Fibroblast of lung (primary cell): ENCODE measurements at places on chromosomes 12 and 14. TPM values are rescaled to one million over a fixed set of nuclear protein-coding genes. Genes with fewer than 3 reads are reported as not detected.

Gene SETD1B
- 2.1 and 3.5 TPM in 2 replicates for total RNA-seq

Gene RTL1
- not detected in 2 replicates for total RNA-seq

Gene CCDC177
- not detected in 2 replicates for total RNA-seq

Gene SDR9C7
- total RNA-seq, result not detected in 2 replicates

Gene IL22
- total RNA-seq, result not detected in 2 replicates

Gene ARMH4
- 3.6 and 6.3 TPM in 2 replicates for total RNA-seq

Gene SRGAP1
- total RNA-seq, result 17.5 and 30.2 TPM in 2 replicates

Gene PTPRB
- total RNA-seq, result 0.66 and 0.77 TPM in 2 replicates

Gene EPS8
- 71.4 and 108 TPM in 2 replicates for total RNA-seq

Gene NEUROD4
- not detected in 2 replicates for total RNA-seq

Gene DIO3
- 0.17 and 1.0 TPM in 2 replicates for total RNA-seq

Gene PAPLN
- total RNA-seq, result 6.9 and 9.5 TPM in 2 replicates

Gene TMEM132C
- total RNA-seq, result under 0.01 TPM in 1 of 2 replicates, not detected in the other

Gene STX2
- 35.2 and 40.6 TPM in 2 replicates for total RNA-seq

Gene ERP27
- total RNA-seq, result 0.17 TPM in 1 of 2 replicates, not detected in the other

Gene B4GALNT3
- not detected in 2 replicates for total RNA-seq

Gene DDX55
- total RNA-seq, result 13.9 and 14.9 TPM in 2 replicates

Gene SIX1
- 1.8 and 8.3 TPM in 2 replicates for total RNA-seq

GRCh38 chr12:12665194-12665593, 30.8 kb downstream of the GPR19 start:
- no peak for DNase-seq

DNA sequence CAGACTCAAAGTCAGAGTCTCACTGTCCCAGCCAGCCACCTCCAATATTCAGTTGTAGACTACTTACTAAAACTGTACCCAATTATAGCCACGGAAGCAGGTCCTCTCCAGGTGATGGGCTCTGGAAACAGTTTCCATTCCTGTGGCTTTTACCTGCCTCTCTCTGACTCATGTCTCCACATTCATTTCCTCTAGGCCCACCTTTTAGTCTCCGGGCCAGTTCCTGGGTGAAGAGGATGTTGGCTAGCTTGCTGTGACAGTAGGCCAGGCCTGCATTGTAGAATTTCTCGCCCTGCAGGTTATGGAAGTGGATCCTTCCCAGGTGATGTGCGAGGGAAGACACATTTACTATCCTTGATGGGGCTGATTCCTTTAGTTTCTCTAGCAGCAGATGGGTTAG, 5.6 kb downstream of the RDH11 start:
- DNase-seq, result no peak

DNA sequence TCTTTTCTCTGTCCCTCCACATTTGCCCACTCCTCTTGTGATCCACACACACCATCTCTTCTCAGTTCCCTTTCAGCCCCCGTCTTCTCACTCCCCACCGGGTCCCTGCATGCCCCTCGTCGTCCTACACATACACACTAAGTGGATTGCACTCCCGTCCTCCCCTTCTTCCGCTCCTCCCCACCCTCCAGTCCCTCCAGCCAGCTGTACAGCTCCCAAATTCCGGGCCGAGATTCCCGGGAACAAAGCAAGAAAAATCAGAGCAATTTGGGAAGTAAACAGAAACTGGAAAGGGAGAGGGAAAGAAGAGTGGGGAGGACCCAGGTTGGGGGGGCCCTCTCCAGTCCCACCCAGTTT, 282 bp upstream of the IGFBP6 start:
- DNase-seq, result peak; percentile 55

GRCh38 chr12:75953312-75953906, 78.2 kb downstream of the PHLDA1 start:
- DNase-seq, result peak; percentile 52

GRCh38 chr12:81543621-81544139, 215.5 kb downstream of the PPFIA2 start:
- DNase-seq, result no peak

- DNase-seq, result peak; percentile 42
Observed at GRCh38 chr14:64614166-64614565, 64.4 kb downstream of the PPP1R36 start.

DNA sequence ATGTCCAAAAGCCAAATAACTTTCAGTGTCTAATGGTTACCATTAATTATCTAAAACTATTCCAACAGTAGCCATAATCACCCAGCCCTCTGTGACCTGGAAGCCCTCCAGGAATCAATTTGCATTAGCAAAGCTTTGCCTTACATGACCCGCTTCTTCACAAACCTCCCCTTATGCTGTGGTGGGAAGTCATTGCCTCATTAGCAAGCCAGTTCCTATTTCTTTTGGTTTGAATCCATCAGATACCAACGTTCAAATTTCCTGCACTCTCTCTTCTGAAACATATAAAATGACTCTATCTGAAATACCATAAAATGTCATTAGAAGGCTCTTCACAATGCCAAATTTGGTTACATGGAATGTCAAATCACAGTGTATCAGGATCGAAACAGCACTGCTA, 268.3 kb upstream of the PRKD1 start:
- DNase-seq, result peak; percentile 19

- DNase-seq, result no peak
Observed at GRCh38 chr12:16849473-16849872, 243.5 kb upstream of the LMO3 start.

DNA sequence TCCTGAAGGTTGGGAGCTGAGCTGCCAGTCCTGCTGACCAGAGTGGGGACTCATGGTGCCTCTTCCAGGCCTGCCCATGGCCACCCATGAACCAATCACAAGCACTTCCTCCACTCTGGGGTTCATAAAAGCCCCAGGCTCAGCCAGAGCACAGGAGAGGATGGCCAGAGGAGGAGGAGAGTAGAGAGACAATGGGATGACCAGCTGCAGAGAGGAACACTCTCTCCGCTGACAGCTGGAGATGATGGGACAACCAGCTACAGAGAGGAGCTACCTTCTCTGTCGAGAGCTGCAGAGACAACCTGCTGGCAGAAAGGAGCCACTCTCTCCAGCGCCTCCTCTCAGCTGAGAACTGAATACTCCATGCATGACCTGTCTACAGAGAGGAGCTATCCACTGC, 886.1 kb downstream of the BCL11B start:
- DNase-seq, result no peak

DNA sequence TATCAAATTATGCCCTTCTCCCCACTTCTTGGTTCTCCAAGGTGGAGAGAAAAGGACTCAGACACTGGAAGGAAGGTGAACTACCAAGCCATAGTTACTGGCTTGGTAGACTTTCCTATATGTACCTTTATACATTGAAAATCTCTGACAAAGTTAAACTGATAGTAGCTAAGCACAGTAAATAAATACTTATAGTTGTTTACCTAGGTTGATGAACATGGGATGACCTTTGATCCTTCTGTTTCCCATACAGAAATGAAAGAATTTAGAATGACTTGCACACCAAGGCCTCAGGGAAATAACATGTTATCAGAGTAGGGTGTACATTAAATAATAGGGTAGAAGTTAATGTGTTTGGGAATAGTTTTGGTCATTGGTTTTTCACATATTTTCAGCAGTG, 6.7 kb downstream of the ARHGAP5 start:
- DNase-seq, result no peak

GRCh38 chr12:115357681-115358080, 673.7 kb upstream of the TBX3 start:
- no peak for DNase-seq

DNA sequence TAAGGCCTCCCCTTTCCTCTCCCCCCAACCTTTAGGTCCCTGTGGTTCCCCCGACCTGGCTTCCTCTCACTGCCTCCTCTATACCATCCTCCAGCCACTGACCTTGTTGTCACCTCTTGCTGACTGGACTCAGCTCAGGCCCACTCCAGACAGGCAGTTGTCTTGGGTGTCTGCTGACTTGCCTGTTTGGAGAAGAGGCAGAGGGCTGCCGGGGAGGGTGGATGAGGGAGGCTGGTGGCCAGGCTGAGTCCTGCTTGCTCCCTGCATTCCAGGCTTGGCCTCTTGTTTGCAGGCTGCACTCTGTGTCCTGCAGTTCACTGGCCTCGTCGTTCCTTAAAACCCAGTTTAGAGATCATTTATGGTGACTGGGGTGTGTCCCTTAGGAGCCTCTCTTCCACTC, 31.0 kb upstream of the RD3L start:
- DNase-seq, result no peak

DNA sequence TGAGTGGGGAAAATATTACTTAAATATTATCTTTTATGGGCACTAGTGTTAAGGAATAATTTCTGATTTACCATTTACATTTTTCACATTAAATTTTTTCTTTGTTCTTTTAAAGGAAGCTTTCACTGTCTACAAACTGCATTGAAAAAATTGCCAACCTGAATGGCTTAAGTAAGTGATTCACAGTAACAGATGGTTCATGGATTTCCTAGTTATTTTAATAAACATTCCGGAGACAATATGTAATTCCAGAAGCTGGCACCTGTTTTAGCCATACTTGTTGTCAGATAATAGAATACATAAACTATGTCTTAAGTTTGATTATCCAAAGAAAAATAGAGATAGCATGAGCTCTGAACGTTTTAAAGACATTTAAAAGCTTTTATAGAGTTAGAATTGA, 17.1 kb downstream of the DNAL1 start:
- peak; percentile 3 for DNase-seq

DNA sequence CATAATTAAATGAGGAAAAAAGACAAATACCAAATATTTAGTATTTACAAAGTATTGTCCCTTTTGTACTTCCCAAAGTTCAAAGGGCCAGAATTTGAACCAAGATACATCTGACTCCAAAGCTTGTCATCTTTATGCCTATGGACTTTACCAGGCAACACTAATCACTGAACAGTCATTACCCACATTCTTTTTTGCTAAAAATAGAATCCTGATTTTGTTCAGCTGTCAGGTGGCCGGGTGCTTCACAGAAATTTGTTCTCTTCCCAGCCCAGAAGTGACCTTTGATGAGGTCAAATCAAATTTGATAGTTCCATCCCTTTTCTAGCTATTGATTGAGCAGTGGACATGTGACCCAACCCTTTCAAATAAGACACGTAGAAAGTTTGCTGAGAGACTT, 121.6 kb downstream of the LLPH start:
- no peak for DNase-seq

- DNase-seq, result no peak
Observed at GRCh38 chr12:33437598-33437997, 2.0 kb downstream of the SYT10 start.

- no peak for DNase-seq
Observed at GRCh38 chr14:64761441-64762043, 57.3 kb downstream of the PLEKHG3 start.

GRCh38 chr12:32483499-32483898, 84.1 kb downstream of the FGD4 start:
- DNase-seq, result no peak

- peak; percentile 40 for DNase-seq
Observed at GRCh38 chr12:105214148-105214547, 21.8 kb downstream of the APPL2 start.

GRCh38 chr12:5498806-5499205, 66.9 kb downstream of the NTF3 start:
- DNase-seq, result no peak

DNA sequence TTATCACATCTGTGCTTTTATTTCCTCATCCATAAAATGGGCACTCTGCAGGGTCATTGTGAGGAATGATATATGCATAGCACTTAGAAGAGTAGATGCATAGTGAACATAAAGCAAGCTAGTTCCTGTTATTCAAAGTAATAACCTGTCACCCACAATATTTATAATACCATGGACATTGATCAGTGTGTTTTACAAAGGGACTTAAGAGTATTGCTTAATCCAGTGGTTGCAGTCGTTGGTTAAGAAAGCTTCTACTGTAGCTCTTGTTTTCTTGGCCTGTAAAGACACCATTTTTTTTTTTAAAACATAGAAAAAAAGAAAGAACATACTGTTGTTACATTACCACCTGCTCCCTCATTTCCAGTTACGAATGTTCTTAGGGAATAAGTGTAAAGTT, 13.1 kb downstream of the METAP2 start:
- DNase-seq, result peak; percentile 21

DNA sequence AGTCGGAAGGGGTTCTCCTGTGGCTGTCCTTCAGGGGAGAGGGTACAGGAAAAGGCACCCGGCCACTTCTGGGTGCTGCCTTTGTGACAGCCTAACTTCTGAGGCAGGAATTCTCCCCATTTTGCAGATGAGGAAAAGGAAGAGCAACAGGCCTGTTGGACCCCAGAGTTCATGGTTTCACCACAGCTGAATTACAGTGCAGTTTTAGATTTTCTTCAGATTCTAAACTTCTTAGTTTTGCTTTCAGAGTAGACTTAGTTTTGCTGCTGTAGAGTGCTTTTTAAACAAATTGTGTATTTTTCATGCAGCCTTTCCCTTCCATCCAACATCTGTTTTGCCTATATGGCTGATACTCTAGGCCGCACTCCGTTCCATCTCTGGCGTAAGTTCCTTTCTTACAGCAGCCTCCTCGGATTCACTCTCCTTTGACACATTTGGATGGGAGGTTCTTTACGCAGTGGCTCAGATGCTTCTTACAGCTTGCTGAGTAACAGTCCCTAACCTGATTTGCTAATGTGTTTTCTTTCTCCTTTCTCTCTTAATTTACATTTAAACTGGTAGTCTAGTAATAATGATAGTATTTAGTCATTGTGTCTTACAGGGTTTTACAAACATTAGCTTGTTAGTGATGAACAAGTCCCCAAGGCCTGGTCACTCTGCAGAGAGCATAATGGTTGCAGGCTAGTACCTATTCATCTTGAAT, 7.8 kb downstream of the TRAF3 start:
- no peak for DNase-seq

GRCh38 chr14:92635031-92635430, 113.4 kb downstream of the LGMN start:
- DNase-seq, result no peak

- DNase-seq, result peak; percentile 92
Observed at GRCh38 chr12:124786061-124786964, 77.4 kb downstream of the SCARB1 start.

DNA sequence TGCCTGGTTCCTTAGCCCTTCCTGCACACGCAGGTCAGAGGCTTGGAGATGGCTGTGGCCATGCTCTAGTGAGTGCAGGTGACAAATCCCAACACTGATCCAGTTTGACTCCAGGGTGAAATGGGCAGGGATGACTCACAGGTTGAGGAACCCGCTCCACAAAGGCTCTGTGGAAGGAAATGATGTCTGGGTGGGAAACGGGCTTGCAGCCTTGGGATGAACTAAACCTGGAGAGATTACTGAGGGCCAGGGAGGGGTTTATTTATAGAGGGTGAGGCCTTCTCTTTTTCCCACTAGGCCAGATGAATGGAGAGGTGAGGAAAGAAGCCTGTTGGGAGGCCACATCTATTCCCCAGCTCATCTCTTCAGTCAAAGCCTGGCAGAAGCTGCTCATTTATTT, 29.3 kb upstream of the EMP1 start:
- peak; percentile 46 for DNase-seq

DNA sequence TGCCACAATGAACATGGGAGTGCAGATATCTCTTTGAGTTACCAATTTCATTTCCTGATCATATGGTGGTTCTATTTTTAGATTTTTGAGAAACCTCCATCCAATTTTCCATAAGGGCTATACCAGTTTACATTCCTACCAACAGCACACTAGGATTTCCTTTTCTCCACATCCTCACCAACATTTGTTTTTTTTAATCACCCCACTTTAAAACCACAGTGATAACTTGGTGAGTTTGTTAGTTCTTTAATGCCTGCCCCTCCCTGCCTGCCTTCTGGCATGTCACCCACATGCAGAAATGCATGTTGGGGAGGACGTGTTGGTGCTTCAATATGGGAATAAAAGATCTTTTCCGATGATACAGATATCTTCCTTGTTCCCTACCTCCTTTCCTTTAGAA, 167.9 kb downstream of the CAND1 start:
- no peak for DNase-seq

- DNase-seq, result no peak
Observed at GRCh38 chr14:104770851-104771272, 17.9 kb downstream of the SIVA1 start.
